NCI-H1694 treated with DMSO at 0.1 percent for 48 hours (cell line): ENCODE measurements at places on chromosomes 16 and 17.

GRCh38 chr16:22030087-22030812 is 22.3 kb downstream of the MOSMO start:
- DNase-seq: no peak

GRCh38 chr17:39191750-39192510 is 5.5 kb downstream of the CACNB1 start:
- no peak for DNase-seq

GRCh38 chr17:68737761-68738443 is 136.7 kb upstream of the FAM20A start:
- no peak for DNase-seq

GRCh38 chr17:65730711-65731169 is 169.3 kb upstream of the AXIN2 start:
- DNase-seq: no peak

- DNase-seq: no peak
Measured at GRCh38 chr16:22929461-22929860, 115.5 kb downstream of the HS3ST2 start.

- DNase-seq: peak; percentile 26
Measured at GRCh38 chr16:49352892-49353291, 20.7 kb upstream of the C16orf78 start.

- peak; percentile 38 for DNase-seq
Measured at GRCh38 chr17:82384730-82385481, 13.3 kb downstream of the UTS2R start.

DNA sequence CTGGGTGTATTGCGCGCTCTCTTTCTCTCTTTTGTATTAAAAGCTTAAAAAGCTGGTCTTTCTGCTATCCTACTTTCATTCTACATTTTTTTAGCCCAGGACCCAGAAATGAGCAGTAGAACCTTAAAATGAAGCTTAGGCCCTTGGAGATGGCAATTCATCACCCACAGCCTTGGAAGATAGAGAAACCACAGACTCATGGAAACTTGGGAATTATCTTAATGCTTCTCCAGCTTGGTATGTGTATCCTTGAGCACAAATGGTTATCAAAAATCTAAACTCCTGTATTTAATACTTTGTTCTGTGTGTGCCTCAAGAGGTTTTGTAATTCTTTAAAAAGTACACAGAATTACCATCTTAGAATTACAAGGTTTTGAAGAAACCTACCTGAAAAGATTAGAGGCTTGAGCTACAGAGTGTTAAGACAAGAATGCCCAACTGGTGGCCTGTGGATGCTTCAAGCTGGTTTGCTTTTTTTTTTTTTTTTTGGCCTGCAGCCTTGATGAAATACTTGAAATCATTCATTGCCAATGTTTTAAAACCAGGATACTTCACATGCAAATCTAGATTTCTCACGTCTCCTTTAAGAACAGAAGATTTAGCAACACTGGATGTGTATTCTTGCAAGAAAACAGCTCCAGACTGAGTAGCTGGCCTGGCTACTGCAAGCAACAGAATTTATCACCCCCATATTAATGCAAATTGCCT is 105.0 kb downstream of the XYLT1 start:
- DNase-seq: no peak

DNA sequence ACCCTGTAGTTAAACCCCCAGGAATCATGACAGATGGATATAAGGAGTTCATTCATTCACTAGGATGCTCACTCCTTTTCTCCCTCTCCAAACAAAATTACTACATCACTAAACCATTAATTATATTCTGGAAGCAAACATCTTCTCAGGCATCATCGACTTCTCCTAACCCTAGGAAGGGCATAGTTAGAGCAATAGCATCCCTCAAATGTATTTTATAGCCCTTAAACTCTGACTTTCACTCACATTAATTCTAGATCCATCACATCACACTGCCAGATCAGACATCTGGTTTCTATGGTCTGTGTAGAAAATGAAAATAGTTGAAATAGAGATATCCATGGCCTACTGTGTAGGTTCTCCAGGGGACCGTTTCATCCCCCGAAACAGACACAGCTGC is 143.9 kb downstream of the HS3ST3A1 start:
- DNase-seq: no peak

DNA sequence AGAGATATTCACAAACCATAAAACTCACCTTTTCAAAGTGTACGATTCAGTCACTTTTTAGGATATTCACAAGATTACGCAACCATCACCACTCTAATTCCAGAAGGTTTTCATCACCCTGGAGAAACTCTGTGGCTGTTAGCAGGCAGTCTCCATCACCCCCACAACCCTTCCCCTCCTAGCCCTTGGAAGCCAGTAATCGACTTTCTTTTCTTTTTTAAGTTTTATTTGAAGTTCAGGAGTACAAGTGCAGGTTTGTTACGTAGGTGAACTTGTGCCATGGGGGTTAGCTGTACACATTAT is 363.5 kb downstream of the CPPED1 start:
- DNase-seq: no peak

DNA sequence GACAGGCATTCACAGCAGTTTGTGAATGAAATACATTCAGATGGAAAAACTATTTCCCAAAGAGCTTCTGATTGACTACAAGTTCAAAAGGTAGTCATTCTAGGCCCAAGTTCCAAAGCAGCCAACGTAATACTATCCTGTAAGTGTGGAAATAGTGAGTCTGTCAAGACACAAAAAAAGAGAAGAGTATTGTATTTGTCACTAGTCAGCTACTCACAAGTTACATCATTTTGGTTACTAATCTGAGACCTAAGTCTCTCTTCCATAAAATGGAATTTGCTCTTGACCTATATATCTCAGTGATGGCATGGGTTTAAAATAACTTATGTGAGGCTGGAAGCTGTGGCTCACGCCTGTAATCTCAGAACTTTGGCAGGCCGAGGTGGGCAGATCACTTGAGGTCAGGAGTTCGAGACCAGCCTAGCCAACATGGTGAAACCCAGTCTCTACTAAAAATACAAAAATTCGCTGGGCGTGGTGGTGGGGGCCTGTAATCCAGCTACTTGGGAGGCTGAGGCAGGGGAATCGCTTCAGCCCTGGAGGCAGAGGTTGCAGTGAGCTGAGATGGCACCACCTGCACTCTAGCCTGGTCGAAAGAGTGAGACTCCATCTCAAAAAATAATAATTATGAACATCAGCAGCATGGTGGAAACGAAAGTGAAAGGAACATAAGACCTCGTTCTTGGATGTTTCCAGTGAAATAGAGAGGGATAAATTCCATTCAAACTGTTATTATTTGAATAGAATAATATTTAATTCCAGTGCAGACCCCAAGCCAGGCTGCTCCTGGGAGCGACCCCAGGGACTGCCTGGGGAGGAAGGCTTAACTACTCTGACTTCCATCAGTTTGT is 2.9 kb downstream of the CMC2 start:
- no peak for DNase-seq

DNA sequence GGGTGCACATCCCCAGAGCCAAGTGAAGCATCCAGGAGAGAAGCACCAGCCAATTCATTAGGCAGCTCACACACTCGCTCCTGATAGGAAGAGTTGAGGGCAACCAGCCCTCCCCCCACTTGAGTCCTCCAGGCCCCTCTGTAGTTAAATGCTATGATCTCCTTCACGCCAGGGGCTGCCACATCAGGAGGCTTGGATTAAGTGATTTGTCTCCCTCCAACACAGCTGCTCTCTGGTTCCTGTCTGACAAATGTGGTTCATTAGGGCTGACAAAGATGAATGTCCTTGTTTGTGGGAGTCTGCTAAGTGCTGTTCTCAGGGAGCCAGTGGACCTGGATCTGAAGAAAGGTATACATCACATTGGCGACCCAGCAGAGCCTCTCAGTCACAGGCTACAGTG is 94.5 kb upstream of the WSCD1 start:
- no peak for DNase-seq

GRCh38 chr17:38898812-38899348 is 26.5 kb upstream of the LASP1NB start:
- DNase-seq: no peak

- DNase-seq: no peak
Measured at GRCh38 chr16:58809213-58809612, 75.1 kb upstream of the GOT2 start.

- DNase-seq: no peak
Measured at GRCh38 chr16:6482696-6483468, 849.8 kb upstream of the RBFOX1 start.

DNA sequence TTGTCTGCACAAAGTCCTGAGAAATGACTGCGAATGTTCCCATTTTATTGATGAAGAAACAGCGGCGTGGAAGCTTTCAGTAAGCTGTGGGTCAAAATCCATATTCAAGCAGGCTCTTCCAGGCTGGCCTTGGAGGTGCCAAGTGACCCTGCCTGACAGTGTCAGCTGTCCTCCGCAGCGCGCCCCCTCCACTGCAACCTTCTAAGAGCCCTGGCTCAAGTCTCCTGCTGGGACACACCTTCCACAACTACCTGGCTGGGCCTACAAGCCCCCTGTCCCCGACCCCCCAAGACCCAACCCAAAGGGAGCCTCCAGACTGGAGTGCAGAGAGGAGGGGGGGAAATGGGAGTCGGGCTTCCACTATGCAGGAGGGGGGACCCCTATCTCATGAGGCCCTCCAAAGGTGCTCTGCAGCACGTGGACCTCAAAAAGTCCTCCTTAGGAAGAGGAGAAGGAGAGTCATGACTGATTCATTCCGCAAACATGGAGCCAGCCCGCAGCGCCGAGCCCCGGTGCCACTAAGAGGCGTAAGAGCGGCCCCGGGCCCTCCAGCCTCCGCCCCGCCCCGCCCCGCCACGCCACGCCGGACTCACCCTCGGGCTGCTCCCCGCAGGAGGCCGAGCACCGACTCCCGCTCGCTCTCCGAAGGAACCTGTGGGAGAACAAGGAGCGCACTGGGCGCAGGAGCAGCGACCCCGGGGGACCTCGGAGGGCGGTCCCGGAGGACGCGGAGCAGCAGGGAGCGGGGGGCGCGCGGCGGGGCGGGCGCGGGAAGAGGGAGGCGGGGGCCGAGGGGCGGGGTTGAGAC is 574 bp downstream of the MPP3 start:
- no peak for DNase-seq

GRCh38 chr16:69566240-69566980 is 644 bp downstream of the NFAT5 start:
- DNase-seq: no peak
